ENCODE measurements at places on chromosomes 1 and 21.

DNA sequence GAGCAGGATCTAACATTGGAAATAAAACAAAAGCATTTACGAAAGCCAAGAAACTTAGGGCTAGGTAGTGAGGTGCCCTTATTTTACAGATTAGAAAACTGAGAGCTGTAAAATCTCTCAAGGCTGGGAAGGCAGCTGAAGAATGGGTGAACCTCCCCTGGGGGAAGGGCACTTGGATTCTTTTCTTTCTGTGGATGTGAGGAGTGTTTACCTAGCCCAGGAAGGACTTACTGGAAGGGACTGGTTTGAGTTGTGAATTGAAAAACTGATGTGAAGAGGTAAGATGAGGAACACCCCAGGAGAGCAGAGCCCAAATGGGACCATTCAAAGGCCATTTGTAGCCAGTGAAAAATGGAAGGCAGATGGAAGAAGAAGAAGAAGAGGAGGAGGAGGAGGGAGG is 74.7 kb upstream of the NGF start:
- no peak for DNase-seq

DNA sequence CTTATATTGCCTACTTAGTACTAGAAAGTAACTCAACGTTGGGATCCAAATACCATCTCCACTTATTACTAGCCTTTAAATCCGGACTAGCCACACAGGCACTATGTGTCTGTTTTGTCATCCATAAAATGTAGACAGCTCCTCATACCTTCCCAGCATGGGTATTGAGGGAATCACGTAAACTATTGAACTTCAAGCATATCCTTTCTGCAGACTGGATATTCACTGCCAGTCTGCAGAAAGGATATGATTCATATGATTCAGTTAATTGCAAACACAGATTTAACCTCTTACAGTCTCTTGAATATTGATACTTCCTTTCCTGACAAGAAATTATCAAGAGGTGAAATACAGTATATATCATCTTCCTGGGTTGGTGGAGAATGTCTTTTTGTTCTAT is 186.0 kb downstream of the LEPR start:
- no peak for DNase-seq

- no peak for DNase-seq
These were observed 66.1 kb downstream of the TBX15 start for GRCh38 chr1:118921994-118922393.

GRCh38 chr1:207404849-207405525 is 49.1 kb upstream of the CR2 start:
- DNase-seq: peak; percentile 15

DNA sequence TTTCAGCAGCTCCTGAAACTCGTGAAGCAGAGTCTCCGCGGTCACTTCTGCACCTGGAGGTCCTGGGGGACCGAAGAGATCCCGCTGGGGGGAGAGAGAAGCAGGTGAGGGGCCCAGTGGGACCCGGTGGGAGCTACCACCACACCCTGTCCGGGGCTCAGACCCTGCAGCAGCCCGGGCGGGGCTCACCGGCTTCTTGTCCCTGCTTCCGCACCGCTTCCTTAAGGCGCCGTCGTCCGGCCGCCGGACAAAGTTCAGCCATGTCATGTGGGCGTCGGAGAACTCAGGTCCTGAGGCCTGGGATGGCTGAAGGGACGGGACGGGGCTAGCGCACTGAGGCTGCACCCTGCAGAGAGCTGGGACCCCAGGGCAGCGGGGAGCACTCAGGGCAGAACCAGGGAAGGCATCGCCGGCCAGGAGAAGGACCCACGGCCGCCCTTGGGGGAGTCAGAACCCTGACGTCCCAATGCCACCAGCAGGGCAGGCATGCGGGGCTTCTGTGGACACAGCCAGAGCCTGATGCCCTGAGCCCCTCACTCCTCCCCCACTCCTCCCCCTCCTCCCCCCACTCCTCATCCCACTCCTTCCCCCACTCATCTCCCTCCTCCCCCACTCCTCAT is 2.2 kb downstream of the C1QTNF12 start:
- no peak for DNase-seq

GRCh38 chr1:218123968-218124367 is 161.1 kb upstream of the RRP15 start:
- no peak for DNase-seq

GRCh38 chr1:213676736-213677135 is 311.0 kb upstream of the PROX1 start:
- DNase-seq: no peak

- DNase-seq: no peak
These were observed 1.9 kb upstream of the OR14A2 start for GRCh38 chr1:247749870-247750269.

- DNase-seq: no peak
These were observed 133.8 kb downstream of the HHIPL2 start for GRCh38 chr1:222413991-222414549.

DNA sequence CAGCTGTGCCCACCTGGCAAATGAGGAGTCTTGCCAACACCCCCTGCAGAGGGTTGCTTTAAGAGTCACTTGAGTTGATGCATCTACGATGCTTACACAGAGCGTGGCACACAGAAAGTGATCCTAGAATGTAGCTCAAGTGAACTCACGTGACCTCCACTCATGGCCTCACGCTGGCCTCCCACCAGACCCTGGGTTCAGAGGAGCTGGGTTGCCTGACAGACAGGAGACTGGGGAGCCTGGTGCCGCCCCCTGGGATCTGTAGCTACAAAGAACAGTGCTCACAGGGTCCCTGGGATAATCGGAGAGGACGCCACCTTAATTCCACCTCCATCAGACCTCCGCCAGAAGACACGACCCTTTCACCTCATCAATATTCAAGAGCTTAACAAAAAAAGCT is 81.4 kb upstream of the CASZ1 start:
- no peak for DNase-seq

DNA sequence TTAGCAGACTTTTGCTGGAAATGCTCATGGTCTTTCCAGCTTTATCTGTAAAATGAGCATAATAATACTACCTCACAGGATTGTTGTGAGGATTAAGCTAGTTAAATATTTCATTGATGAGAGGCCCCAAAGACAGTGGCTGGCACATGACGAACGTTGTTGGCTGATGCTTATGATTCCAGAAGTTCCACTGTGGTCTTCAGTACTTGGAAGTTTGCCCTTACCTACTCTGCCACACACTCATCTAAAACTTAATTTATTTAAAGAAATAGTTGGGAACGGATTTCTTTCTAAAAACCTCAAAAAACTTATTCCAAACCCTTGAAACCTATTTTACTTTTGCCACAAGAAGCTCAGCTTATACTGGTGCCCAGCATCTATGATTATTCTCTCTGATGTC is 170.7 kb downstream of the DHRS3 start:
- DNase-seq: no peak

- DNase-seq: no peak
These were observed 50.2 kb upstream of the ROR1 start for GRCh38 chr1:63723602-63724001.

DNA sequence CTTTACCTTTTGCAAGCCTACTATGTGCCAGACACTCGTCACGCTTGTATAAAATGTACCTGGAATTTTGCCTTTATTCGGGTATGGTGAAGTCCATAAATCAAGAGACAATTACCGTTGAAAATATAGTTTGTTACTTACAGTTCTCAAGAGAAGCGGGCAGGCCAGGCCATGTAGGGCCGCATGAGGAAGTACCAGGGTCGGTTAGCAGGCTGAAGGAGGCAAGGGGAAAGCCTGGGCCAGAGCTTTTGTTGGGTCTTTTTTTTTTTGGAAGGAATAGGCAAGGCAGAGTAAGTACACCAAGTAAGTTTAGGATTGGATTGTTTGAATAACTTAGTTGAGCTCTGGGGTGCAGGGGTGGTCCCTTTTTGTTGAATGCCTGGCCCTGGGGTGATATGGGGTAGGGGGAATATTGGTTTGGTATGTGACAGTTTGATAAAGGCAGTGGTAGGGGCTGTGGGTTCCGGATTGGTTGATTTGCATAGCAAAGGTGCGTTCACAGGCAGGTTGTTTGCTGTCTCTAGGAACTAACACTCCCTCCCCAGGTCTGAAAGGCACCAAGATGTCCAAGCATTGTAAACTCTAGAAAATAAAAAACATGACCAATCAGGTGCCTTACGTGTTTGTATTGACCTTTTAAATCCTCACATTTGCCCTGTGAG is 80.7 kb downstream of the KAZN start:
- DNase-seq: no peak

- no peak for DNase-seq
These were observed 458.9 kb upstream of the RGS18 start for GRCh38 chr1:191699343-191699742.

DNA sequence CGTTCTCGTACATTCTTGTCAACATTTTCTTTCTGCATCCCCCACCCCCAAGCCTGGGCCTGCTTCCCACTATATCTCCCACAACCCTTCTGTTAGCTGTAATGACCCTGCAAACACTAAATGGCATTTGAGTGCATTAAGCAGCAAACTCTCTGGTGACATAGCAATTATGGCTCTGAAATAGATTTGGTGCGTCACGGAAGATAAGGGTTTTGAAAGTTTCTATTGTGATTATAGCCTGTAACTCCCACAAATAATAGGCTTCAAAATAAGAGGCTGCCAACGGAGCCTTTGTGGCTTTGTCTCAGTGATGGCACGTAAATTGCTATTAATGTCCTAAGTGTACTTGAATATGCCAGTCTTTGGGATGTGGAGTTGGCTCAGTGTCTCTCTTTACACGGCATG is 277.6 kb downstream of the PBX1 start:
- no peak for DNase-seq

GRCh38 chr1:31569596-31570173 is 6.6 kb upstream of the TINAGL1 start:
- DNase-seq: no peak

DNA sequence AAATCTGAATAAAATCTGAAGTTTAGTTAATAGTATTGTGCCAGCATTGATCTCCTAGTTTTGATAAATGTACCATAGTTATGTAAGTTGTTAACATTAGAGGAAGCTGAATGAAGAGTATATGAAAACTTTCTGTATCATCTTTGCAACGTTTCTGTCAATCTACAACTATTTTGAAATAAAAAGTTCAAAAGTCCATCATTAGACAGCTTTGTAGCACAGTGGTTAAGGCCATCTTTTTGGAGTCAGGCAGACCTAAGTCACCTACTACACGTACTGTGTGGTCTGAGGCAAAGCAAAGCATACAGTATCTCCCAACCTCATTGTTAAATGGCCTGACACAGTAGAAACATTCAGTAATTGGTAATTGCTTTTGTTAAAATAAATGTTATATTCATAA is 47.9 kb upstream of the ATP1A1 start:
- DNase-seq: no peak

DNA sequence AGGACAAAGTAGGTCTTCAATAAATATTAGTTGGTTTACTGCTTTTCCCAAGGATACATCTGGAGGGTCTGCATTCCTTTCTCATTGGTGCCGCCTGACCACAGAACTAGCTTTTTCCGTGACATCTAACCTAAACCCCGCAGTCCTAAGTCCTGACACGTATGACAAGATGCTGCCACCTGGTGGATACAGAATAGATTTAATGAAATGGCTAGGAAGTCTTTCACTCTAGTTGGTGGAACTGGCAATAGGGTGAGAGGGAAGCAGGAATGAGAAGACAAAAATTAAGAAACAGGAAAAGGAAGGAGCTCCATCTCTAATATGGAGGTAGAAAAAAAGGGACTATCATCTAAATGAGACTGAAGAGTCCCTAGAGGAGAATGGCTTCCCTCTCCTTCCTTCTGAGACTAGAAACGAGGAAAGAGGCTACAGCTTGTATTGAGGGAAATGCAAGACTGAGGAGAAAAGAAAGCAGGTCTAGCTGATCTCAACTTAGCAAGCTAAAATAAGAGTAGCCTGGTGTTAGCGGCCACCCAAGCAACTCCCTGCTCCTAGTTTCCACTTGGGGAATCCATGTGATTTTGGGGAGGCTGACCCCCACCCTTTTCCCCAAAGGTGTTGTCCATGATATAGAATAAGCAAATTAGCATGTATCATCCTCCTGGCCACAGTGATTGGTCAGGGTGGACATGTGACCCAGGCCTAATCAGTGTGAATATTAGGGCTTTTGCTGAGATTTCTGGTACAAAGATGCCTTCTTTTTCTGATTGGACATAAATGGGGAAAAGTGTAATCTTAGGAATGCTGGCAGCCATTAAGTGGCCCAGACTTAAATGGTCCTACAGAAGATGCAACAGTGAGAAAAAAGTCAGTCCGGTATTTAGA is 5.9 kb downstream of the RFX5 start:
- peak; percentile 60 for DNase-seq

DNA sequence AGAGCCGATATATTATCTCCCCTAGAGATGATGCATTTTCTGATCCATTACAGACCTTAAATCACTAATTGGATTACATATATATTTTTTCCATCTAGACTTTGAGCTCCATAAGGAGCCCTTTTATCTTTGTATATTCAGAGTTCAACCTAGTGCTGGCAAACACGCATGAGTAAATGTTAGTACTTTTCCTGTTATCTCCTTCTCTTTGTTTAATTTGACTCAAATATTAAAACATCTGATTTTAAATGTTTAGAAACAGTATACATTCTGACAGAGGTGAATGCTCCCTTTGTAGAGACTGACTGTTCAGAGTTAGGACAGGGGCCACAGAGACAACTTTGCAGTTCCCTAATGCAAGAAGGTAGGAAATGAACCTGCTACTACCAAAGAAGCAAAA is 37.1 kb downstream of the EIF2B3 start:
- no peak for DNase-seq

DNA sequence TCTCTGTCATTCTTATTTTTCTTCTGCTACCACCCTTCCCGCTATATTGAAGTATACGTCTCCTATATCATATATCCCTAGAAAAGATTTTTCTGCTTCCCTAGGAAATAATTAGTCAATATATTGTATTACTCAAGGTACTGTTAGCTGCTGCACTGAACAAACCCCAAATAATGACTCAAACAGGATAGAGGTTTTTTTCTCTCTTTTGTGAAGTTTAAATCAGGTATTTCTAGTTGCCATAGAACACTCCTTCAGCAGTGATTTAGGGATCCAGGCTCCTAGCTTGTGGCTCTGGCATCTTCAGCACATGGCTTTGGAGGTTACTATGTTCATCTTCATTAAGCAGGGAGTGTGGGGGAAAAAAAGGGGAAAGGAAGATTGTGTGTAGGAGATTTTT is 18.1 kb downstream of the SYT14 start:
- DNase-seq: no peak

- no peak for DNase-seq
These were observed 251.2 kb upstream of the USP24 start for GRCh38 chr1:55466373-55466772.

DNA sequence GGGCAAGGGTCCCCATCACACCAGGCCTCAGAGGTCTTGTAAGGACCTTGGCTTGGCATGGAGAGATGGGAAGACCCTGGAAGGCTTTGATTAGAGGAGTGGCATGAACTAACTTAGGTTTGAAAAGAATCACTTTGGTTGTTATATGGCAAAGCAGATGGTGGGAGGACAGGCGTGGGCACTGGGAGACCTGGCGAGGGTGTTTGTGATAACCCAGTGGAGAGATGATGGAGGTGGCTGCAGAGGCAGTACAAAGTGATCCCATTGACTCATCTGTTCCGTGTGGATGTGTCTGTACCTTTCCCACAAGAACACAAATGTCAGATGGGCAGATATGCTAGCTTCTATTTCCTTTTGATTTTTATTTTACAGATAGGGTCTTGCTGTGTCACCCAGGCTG is 168.3 kb downstream of the SLC35F3 start:
- DNase-seq: no peak

GRCh38 chr1:232077809-232078208 is 451.2 kb downstream of the DISC1 start:
- no peak for DNase-seq
